Nasal cavity respiratory epithelium epithelial cell of viscerocranial mucosa (primary cell): ENCODE measurements at places on chromosomes 2 and 18. TPM values are rescaled to one million over a fixed set of nuclear protein-coding genes. Genes with fewer than 3 reads are reported as not detected.

The MARS2 gene
- 15.0 and 18.4 TPM in 2 replicates for total RNA-seq

The PMS1 gene
- total RNA-seq = 25.0 and 29.7 TPM in 2 replicates

The SERPINB3 gene
- 32.5 and 258 TPM in 2 replicates for total RNA-seq

The SCYGR4 gene
- not detected in 2 replicates for total RNA-seq

The CFLAR gene
- 80.3 and 128 TPM in 2 replicates for total RNA-seq

The RIT2 gene
- not detected in 2 replicates for total RNA-seq

The KLHL29 gene
- total RNA-seq = 9.9 and 20.4 TPM in 2 replicates

The ALPG gene
- total RNA-seq = not detected in 2 replicates

The FAM228A gene
- total RNA-seq = under 0.01 TPM in 1 of 2 replicates, not detected in the other

The IL36A gene
- 1.0 and 1.2 TPM in 2 replicates for total RNA-seq

The TXNL1 gene
- 16.7 and 54.5 TPM in 2 replicates for total RNA-seq

The LIMS4 gene
- 1.1 TPM in 1 of 2 replicates, not detected in the other for total RNA-seq

The DQX1 gene
- 1.0 and 3.9 TPM in 2 replicates for total RNA-seq

The BCL11A gene
- total RNA-seq = 2.1 and 14.9 TPM in 2 replicates

The SCN3A gene
- not detected in 2 replicates for total RNA-seq

The ST6GAL2 gene
- total RNA-seq = under 0.01 TPM in 1 of 2 replicates, not detected in the other
